Ovary (tissue), 10 donors: ENCODE measurements at places on chromosomes 6 and 20.
A peak's percentile ranks its signal among the peaks of the same experiment; 100 is the strongest.

GRCh38 chr20:63290677-63291472 lies 2.1 kb upstream of the COL20A1 start:
- DNase-seq: no peak

GRCh38 chr6:35208419-35208818 lies 5.3 kb upstream of the SCUBE3 start:
- DNase-seq: no peak

DNA sequence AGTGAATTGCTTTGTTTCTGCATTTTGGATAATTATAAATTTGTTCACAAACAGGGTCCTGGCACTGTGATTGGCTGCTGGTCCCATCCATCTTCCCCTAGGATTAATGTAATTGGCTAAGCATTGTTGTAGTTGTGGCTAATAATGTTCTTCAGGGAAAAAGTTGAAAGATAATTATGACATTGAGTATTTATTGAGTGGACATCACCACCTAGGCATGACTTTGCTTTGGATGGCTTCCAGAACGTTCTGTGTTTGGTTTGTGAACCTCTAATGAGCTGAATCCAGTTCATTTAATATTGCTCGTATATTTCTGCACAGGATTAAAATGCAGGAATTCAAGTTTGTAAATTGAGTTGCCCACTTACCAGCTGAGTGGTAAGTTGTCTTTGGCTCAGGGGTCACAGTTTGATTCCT lies 55.1 kb downstream of the ARID1B start:
- peak; percentile 52 for DNase-seq

- DNase-seq: no peak
These were observed 15.2 kb downstream of the CTCFL start for GRCh38 chr20:57509665-57510237.

- no peak for DNase-seq
These were observed 24.5 kb downstream of the TOX2 start for GRCh38 chr20:43938932-43939761.

DNA sequence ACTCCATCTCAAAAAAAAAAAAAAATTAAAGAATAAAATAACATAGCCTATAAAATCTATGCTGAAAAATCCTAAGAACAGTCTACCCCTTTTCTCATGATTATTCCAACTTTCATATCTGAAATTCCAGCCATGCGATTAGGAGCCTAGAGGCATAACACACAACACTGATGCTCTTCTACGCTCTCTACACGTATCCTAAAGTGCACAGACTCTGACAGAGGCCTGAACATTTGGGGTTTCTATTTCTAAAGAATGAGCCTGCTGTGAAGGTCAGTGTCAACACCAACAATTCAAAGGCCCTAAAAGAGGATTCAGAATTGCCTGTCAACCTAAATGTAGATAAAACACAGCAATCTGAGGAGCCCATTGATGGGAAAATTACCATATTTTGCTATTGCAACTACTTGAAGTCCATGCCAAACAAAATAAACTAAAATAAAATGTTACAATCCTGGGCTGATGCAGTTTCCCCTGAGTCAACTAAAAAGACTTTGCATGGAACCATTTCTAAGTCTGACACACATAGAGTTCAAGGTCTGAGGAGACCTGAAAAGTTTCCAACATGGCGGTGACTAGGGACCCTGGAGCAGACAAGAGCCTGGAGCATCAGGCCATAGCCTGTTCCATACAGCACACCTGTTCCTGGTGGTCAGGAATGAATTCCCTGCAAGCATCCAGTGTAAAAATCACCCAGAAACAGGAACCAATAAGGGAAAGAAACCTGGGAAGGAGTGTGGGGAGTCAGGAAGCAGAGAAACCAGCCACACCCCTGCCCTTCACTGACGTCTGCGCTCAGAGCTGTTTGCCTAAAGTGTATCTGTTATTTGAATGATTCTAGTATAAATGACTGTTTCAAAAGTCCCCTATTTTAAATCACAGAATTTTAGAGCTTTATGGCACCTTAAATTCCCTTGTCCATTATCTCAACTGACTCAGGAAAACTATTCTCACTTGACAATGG lies 11.8 kb downstream of the NINL start:
- DNase-seq: peak; percentile 32

DNA sequence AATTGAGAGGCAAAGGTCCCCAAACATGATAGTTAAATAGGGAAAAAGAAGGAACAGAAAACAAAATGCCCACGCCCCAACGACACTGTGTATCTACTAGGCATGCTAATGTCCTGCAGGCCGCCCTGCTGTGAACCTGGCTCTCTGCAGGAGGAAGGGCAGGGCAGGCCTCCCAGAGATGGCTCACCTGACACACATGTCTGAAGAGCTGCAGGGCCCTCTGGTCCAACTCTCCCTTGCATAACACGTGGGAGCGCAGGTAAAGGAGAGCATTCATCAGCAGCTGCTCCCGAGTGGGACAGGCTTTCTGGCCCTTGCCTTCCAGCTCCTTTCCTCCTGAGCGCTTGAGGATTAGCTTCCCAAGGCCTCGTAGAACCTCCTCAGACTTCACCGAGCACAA lies 53.7 kb upstream of the LYRM2 start:
- DNase-seq: no peak

- DNase-seq: no peak
These were observed 44.1 kb upstream of the GRM4 start for GRCh38 chr6:34189806-34190503.

GRCh38 chr6:75149240-75149639 lies 56.6 kb downstream of the COL12A1 start:
- DNase-seq: no peak

GRCh38 chr20:33124261-33124660 lies 43.7 kb upstream of the BPIFA2 start:
- no peak for DNase-seq

DNA sequence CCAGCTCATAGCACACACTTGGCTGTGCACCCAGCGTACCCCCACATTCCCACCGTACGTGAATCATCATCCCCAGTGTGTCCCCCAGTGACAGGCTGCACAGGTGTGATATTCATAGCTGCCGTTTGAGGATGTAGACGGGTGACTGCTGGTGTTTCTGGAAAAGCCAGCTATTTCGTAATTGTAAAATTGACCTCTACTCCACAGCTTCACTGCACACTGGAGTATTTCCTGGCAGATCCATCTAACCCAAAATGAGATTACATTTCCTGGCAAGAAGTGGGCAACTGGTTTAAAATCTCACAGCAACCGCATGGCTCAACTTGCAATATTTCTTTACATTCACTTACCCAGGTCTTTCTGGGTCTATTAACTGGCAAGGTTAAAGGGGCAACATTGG lies 30.3 kb downstream of the CD83 start:
- DNase-seq: no peak

DNA sequence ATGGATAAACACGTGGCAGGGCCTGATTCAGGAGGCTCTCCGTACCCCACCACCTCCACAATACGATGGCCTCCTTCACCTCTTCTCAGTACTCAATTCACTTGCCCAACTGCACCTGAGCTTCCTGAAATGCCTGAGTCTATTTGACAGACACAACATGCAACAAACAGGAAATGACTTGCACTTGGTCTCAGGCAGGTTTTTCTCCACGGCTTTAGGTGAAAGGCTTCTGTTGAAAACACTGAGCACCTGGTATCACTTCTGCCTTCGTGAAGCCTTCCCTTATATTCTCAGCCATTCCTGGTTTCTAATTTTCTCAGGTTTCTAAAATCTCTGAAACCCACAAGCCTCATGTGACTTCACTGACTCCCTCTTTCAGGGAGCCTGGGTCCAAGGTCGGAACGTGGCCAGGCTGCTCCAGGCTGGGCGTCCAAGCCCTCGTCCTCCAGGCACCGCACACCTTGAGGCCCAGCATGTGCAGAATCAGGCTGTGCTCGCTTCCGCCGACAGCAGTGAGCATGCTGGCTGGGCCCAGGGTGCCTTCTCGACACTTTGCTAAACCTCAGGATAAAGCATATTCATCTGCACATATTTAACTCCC lies 34.7 kb downstream of the TAF4 start:
- DNase-seq: no peak

DNA sequence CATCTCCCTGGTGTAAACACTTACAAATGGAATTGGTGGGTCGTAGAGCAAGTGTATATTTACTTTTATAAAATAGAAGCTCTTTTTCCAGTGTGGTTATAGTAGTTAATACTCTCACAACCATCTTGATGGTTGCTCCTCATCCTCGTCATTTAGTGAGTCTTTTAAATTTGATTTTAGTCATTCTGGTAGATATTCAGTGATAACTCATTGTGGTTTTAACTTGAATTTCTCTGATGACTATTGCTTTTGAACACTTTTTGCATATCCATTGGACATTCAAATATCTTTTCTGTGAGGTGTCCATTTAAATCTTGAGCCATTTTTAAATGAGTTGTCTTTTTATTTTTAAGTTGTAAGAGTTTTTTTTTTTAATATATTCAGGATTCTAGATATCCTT lies 189.2 kb upstream of the PHACTR1 start:
- DNase-seq: no peak

GRCh38 chr6:53042112-53042511 lies 23.1 kb upstream of the FBXO9 start:
- DNase-seq: no peak

GRCh38 chr6:33017694-33018353 lies 8.4 kb upstream of the HLA-DOA start:
- no peak for DNase-seq

- no peak for DNase-seq
These were observed 70.5 kb upstream of the SLCO4A1 start for GRCh38 chr20:62571669-62572344.

DNA sequence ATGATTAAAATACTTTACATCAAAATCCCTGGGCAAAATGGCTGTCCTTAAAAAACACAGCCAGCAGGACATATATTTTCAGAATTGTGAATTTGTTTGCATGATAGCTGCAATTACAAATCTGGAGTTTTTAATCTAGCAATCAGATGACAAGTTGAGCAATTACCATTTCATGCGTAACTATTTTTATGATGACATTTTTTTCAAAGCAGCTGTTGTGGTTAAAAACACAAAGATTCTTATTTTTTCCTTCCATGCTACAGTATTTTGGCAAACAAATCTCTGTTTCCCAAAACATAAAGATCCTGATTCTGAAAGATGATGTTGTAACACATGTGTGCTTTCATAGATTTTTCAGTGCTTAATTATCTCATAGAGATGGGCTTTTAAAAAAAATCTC lies 90.2 kb downstream of the PHACTR1 start:
- no peak for DNase-seq

- DNase-seq: peak; percentile 39
These were observed 119.4 kb downstream of the JARID2 start for GRCh38 chr6:15365273-15365687.

DNA sequence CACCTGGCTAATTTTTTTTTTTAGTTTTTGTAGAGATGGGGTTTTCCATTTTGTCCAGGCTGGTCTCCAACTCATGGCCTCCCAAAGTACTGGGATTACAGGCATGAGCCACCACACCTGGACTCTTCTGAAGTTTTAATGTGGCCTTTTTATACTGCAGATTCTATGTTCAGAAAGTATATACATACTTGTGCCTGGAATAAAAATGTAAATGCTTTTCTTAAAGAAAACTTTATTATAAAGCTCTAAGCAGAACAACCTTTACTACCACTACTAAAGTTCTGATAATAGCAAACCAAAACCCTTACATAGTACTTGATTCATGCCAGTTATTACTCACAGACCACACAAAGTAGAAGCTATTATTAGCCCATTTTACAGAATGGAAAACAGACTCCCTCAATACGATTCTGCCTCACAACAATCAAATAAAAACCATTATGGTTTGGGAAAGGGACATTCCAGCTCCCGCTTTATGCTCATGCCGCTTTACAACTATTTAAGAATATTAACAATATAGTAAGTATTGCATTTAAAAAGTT lies 5.3 kb downstream of the PHIP start:
- DNase-seq: no peak

- no peak for DNase-seq
These were observed 86.4 kb downstream of the ATXN1 start for GRCh38 chr6:16674801-16675392.

DNA sequence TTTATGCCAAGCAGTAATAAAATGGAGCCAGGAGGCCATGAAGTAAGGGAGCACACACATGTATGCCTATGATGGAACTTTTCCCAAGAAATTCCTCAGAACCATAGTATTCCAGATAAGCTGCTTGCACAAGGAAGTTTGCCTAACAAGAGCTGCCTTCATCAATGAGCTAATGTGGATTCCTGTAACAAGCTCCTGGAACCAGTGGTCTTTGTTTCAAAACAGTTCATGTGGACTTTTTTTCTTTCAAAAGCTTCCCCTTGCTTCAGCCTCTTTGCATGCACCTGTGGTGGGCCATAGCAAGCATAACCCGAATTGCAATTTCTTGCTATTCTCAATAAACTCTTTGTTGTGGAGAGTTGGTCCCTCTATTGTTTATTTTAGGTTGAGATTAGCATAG lies 359.6 kb downstream of the UTRN start:
- no peak for DNase-seq

DNA sequence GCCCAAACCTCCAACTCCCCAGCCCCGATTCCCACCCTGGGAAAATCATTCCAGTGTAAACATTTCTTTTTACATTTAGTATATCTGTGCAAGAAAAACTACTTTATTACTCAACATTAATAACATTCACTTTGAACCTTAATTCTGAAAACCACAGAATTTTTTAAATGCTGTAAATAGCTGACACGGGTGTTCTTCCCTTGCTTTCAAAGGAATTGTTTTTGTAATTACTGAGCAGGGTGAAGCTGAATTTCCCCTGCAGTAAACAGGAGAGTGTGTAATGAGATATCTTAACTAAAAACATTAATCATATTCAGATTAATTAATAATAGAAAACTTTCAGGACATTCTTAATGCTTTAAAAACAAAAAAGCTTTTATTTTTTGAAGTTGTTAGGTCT lies 99.3 kb upstream of the CITED2 start:
- no peak for DNase-seq

DNA sequence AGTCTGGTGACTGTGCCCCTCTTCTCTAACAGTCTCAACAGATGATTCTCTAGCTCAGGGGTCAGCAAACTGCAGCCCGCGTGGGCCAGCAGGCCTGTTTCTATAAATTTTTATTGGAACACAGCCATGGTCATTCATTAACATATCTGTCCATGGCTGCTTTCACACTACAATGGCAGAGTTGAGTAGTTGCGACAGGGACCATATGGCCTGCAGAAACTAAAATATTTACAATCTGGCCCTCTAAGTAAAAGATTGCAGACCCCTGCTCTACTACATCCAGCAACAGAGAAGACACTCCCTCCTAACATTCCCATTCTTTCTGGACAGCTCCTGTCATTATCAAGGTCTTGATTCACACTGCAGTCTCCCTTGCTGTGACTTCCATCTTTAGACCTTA lies 45.2 kb downstream of the PLAGL2 start:
- DNase-seq: no peak

DNA sequence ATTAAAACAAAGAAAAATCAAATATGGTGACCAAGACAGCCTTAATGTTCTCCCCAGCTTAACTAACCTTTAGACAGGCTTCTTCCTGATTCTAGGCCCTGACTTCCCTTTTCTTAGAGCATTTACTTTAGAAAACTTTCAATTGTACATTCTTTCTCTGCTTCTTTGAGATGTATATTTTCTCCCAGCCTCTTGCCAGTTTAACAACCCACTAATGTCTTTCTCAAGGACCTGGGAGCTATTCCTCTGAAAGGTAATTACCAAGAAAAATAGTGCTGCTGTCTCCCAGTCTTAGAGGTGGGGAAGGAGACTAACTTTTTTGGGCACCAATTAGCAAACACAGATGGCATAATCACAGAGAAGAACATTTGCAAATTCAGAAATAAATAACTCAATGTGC lies 62.8 kb upstream of the KCNQ5 start:
- DNase-seq: no peak

- DNase-seq: peak; percentile 79
These were observed 104.9 kb downstream of the SNX5 start for GRCh38 chr20:17863577-17864292.

GRCh38 chr20:35283441-35284266 lies 918 bp downstream of the EIF6 start:
- DNase-seq: no peak
